ENCODE measurements at places on chromosomes 13 and 19. TPM values are rescaled to one million over a fixed set of nuclear protein-coding genes. Genes with fewer than 3 reads are reported as not detected.

GRCh38 chr13:68026077-68026476 lies 795.9 kb upstream of the PCDH9 start:
- DNase-seq, result no peak

DNA sequence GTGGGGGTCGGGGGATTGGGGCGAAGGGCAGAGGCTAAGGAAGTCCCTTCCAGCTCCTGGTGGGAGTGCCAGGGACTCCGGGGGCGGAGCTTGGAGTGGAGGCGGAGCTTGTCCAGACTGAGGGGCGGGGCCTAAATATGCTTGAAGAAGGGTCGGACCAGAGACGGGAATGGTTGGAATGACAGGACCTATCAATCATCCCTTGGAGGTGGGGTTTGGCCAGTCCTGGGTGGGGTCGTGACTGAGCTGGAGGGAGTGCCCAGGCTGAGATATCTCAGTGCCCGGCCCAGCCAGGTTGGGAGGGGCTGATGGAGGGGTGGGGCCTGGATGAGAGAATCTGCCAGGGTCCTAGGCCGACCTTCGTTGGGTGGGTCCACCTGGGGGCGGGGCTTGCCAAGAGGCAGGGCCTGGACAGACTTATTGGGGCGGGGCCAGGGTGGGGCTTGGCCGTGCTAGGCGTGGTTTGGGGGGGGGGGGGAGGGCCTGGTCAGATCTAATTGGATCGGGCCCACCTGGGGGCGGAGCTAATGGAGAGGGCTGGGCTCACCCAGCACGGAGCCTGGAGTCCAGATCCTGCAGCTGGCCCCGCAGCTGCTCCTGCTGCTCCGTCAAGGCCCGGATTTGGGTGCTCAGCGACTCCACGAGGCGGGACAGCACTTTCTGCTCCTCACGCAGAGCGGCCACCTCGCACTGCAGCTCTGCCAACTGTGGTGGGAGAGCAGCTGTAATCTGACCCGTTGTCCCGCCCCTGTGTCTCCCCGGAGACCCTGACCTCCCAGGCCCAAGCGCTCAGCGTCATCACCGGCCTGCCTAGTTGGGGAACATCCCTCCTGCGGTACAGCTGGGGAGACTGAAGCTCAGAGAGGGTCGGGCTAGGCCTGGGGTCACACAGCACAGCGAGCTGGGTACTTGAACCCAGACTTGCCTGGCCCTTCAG lies 2.6 kb upstream of the WIZ start:
- DNase-seq, result peak; percentile 49

GRCh38 chr19:45913874-45914830 lies at the start of gene NANOS2:
TSS of gene NANOS2 (minus strand) at chr19:45914778. CDS start at chr19:45914693, 85 bp downstream.
- peak; percentile 27 for DNase-seq

GRCh38 chr13:87535911-87536310 lies 135.3 kb upstream of the SLITRK5 start:
- no peak for DNase-seq

GRCh38 chr13:33464345-33464744 lies 178.8 kb upstream of the STARD13 start:
- no peak for DNase-seq

DNA sequence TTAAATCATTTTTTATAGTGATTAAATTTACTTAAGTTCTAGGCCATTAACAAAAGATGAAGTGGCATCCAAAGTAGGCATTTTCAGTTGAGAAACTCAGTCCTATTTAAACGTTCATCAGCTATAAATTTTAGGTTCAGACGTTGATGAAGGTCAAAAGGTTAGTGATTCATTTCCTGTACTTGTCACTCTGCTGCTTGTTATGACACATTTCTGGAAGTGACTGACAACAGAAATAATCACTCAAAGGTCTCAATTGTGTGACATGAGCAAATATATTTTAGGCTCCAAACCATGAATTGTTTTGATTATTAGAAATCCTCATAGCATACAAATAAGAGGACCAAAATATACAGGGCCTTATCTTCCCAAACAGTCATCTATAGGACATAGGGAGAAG lies 10.3 kb upstream of the EDNRB start:
- no peak for DNase-seq

GRCh38 chr19:49423985-49424303 lies 703 bp upstream of the PTH2 start:
- DNase-seq, result no peak

DNA sequence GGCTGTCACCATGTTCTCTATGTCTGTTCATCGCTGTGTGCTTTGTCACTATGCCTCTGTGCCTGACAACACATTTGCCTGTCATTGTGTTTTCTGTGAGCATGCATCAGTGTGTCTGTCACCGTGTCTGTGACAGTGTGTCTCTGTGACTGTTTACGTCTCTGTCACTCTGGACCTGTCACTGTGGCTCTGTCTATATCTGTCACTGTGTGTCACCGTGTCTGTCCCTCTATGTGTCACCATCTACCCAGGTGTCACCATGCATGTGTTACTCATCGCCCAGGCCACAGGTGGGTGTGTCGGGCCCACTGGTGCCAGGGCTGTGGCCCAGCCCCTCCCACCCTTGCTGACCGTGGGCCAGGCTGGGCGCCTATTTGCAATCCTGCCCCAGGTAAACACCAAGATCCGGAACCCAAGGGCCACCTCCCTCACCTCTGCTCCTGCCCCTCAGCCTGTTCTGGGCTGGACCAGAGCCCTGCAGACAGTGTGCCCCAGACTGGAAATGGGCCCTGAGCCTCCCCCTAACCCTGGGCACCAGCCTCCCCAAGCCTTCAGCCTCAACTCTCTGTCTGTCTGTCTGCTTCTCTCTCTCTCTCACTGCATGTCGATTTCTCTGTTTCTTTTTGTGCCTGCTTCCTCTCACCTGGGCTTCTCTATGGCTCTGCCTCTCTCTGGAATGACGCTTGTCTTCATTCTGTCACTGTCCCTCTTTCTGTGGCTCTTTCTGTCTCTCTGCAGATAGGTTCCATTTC lies 7.7 kb downstream of the IRF2BP1 start:
- DNase-seq, result peak; percentile 65

DNA sequence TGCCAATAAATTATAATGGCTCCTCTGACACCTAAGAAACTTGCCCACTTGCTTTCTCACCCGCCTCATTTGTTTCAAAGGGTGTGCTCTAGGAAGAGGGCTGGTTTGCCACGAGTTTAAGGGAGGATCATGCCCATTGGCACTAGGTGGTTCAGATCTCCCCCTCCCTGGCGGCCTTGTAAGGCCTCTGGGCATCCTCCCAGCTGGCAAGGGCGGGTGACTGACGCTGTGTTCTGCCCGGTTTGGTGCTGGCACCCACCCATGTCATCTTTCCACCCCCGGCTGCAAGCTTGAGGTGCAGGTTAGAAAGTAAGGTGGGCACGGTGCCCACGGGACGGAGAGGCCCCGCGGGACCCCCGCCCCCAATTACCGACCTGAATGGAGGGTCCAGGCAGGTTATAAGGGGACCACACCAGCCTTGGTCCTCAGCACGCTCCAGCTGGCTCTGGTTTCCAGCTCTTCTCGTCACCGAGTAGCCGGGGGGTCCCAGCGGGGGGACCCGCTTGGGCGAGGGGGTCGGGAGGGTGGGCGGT lies 90.4 kb downstream of the PTPRS start:
- DNase-seq, result no peak

DNA sequence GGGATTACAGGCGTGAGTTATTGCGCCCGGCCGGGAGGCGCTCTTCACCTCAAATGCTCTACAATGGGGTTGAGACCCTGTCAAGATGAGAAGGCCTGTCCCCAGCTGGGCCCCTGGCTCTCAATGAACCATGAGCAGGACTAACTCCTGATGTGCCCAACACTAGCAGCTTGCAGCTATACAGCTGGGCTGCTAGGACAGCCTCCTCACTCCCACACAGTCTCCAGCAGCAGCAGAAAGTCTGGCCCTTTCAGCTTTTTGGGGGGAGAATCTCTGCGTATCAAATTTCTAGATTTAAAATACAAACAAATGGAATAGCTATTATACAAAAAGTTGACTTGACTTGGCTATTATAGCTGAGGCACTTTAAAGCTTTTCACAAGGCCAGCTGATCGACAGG lies 30.2 kb downstream of the TMTC4 start:
- no peak for DNase-seq

DNA sequence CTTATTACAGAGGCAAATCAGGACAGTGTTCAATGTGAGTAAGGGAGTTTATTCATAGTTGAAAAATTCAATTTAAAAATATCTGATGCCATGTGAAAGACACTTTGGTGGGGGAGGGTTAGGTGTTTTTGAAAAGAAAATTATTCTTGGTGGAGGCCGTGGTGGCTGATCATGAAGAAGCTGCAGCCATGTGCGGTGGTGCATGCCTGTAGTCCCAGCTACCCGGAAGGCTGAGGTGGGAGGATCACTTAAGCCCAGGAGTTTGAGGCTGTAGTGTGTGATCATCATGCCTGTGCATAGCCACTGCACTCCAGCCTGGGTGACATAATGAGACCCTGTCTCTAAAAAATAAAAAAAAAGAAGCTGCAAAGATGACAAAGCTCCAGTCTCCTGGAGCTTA lies 28.6 kb downstream of the WDFY2 start:
- DNase-seq, result no peak

- no peak for DNase-seq
Measured at GRCh38 chr13:54366728-54367127, 1338.1 kb downstream of the OLFM4 start.

GRCh38 chr13:110509478-110509926 lies 52.0 kb downstream of the RAB20 start:
- DNase-seq, result no peak

GRCh38 chr13:34901572-34901971 lies 40.5 kb upstream of the NBEA start:
- no peak for DNase-seq

DNA sequence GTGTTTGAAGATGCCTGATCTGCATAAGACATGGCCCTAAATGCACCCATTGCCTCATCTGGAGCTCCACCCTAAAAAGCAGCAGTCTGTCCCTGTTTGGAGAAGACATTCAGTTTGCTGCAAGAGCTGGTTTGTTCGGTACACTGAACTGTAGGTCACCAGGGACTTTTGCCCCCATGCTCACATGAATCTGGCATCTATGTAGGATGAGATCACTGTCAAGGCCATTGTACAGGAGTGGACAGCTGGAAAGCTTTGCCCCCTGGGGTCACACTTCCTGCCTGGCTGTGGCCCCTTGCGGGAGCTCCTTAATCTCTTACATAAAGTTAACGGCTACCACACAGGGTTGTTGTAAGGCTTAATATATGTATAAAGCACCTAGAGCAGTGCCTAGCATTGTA lies 73.0 kb downstream of the IPO5 start:
- DNase-seq, result no peak

GRCh38 chr13:28475916-28476725 lies 18.8 kb downstream of the FLT1 start:
- DNase-seq, result no peak

- DNase-seq, result peak; percentile 67
Measured at GRCh38 chr19:12789098-12789903, 2.0 kb upstream of the JUNB start.

DNA sequence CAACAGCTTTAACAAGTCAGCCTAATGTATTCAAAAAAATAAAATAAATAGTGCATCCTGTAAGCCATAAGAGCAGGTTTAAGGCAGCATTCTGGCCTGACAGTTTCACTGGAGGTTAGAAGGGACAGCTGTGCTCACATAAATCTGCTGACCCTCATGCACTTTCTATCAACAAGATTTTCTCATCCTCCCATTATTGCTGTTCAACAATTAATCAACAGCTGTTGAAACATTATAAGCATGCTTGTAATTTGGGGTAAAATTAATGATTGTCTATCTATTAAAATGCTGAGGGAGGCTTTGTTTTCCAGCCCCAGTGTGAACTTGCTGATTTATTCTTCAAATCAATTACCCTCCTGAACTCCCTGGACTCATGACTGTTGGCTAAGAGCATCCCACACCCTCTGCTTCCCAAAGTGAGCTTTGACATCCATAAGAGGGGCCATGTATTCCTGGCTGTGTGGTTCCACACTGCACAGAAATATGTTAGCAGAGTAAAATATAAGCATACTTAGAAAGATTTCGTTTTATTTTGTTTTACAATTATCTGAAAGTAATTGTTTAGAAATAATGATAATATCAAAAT lies 492.4 kb downstream of the EFNB2 start:
- no peak for DNase-seq

FBXL3 gene
- 31.6 TPM for total RNA-seq

RASAL3 gene
- total RNA-seq, result 97.7 TPM

ERICH6B gene
- not detected for total RNA-seq

FAM216B gene
- not detected for total RNA-seq

CEACAM4 gene
- total RNA-seq, result not detected

FAM124A gene
- total RNA-seq, result 0.16 TPM

PEG3 gene
- not detected for total RNA-seq

GATAD2A gene
- total RNA-seq, result 123 TPM

ADM5 gene
- 4.1 TPM for total RNA-seq

ZNF888 gene
- 5.5 TPM for total RNA-seq

APOC4 gene
- total RNA-seq, result not detected

All from activated CD4-positive, alpha-beta T cell treated with anti-CD3 and anti-CD28 coated beads for 36 hours (primary cell).